Stimulated activated CD8-positive, alpha-beta memory T cell treated with anti-CD3 and anti-CD28 coated beads, Interleukin-7, amount 100 ng/mL, for 1 hour (primary cell): ENCODE measurements at places on chromosomes 2 and 18.

DNA sequence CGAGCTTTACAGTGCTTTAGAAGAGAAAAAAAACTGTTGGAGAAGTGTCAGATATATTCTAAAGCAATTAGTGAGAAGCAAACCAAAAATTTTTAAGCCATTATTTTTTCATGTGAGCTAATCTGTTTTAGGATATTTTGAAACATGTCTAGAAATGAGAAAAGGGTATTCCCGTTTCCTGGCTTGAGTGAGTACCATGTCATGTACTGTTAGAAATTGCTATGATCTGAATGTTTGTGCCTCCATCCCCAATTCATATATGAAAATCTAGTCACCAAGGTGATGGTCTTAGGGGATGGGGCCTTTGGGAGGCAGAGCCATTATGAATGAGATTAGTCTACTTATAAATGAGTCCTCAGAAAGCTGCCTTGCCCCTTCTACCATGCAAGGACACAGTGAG lies 493.3 kb upstream of the GCFC2 start:
- no peak for DNase-seq

GRCh38 chr2:106953236-106953635 lies 67.3 kb upstream of the ST6GAL2 start:
- no peak for DNase-seq

- DNase-seq = no peak
These were observed 31.3 kb downstream of the CYP27C1 start for GRCh38 chr2:127188797-127189196.

- DNase-seq = no peak
These were observed 265.9 kb downstream of the TFCP2L1 start for GRCh38 chr2:121019071-121019470.
